SW 1271 (cell line): ENCODE measurements at places on chromosomes 16 and 17.
A peak's percentile ranks its signal among the peaks of the same experiment; 100 is the strongest.

DNA sequence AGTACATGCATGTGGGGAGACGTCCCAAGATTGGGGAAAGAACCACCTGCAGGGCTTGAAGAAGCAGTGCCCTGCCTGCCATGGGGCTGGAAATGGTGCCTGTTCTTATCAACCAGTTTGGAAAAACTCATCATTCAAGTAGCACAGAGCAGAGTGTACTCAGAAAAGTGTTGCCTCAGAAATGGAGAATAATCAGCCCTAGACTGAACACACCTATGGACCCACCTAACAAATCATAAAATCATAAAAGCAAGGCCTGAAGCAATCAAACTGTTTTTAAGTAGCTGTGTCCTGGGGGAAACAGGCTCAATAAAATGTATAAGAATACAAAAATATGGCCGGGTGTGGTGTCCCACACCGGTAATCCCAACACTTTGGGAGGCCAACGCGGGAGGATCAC lies 11.2 kb downstream of the QRICH2 start:
- no peak for DNase-seq

GRCh38 chr16:3256866-3257465 lies 533 bp upstream of the MEFV start:
- DNase-seq: no peak

- no peak for DNase-seq
Observed at GRCh38 chr17:67867591-67867990, 42.3 kb downstream of the BPTF start.

- DNase-seq: no peak
Observed at GRCh38 chr17:18928628-18929125, 23.3 kb upstream of the SLC5A10 start.

- no peak for DNase-seq
Observed at GRCh38 chr16:84932681-84933080, 78.7 kb downstream of the ZDHHC7 start.

GRCh38 chr17:42476411-42476810 lies 17.7 kb downstream of the ATP6V0A1 start:
- DNase-seq: no peak

GRCh38 chr16:66906916-66907836 lies 11.5 kb downstream of the CDH16 start:
- no peak for DNase-seq

DNA sequence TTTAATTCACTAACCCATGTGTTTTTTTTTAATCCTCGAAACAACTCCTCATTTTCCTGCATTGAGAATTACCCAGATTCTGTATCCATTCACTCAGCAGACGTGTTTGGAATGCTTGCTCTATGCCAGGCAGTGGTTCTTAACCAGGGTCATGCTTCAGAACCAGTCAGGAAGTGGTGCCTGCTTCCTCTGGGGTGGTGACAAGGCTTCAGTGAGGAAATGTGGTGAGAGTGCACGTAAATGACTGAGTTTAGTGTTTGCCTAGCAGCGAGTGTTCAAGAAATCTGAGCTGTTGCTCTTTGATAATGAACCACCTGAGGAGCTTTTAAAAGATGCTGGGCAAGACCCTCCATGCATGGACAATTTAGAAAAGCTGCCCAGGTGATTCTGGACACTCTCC lies 9.9 kb downstream of the ZFP90 start:
- no peak for DNase-seq

DNA sequence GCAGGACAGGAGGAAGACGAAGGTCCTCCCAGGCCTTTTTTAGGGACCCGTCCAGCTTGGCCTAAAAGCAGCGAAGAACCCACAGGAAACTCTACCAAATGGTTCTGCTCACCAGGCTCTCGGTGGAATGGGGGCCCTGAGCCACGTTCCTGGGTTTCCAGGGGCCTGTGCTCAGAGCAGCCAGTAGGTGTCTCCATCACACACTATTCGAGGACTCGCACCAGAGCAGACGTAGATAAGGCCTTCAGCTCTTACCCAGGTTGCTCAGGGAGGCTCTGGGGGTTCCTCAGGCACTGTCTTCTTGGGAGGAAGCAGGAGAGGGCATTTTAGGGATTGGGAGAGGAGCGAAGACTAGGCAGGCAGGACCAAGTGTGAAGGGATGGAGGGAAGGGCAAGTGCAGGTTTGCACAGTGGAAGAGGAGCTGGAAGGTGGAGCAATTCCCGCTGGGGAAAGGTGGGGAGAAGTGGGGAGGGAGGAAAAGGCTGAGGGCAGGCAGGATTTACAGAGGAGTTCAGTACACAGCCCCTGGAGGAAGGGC lies 157.1 kb downstream of the RGS9 start:
- peak; percentile 45 for DNase-seq

GRCh38 chr16:87635541-87636049 lies 33.3 kb downstream of the JPH3 start:
- DNase-seq: peak; percentile 60

GRCh38 chr17:31877911-31878702 lies 19.1 kb upstream of the COPRS start:
- no peak for DNase-seq

- no peak for DNase-seq
Observed at GRCh38 chr16:72952811-72953271, 95.1 kb downstream of the ZFHX3 start.

GRCh38 chr17:40950176-40950575 lies 12.7 kb upstream of the KRT23 start:
- DNase-seq: no peak

DNA sequence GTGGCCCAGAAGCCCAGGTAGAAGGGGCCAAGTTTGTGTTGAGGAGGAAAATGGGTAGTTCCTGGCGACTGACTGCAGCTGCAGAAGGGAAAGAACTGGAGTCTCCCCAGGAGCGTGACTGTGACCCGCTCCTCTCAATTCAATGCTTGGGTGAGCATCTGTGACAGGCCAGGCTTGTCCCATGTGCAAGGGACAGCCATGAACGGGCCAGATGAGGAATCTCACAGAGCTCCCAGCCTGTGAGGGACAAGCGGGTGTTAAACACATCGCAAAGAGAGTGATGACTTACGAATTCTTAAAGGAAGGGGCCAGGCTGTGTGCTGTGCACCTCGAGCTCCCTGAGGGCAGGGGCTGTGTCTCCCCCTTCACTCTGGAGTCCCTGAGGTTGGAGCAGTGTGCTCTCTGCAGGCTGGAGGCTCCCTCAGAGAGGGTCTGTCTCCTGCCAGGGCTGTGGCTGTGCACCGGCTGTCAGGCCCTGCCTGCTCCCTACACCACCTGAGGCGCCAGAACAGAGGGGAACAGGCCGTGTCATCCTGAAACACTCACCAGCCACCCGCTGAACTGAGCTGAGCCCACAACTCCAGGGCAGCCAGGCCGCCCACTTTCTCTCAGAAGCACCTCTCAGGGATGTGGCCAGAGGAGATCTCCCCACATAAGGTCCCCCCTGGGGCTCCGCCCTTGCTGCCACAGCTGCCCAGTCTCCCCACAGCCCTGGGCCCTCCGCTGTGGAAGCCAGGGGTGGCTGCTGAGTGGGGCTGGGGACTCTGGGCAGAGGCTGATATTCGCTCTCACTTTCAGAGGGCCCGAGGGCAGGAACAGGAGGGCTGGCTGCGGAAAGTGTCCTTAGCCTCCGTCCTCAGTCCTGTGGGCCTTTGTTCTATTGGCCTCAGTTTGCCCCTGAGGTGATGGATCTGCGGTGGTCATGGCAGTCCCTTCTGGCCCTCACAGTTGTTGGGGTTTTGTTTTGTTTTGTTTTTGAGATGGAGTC lies 25.7 kb upstream of the NXPH3 start:
- no peak for DNase-seq

DNA sequence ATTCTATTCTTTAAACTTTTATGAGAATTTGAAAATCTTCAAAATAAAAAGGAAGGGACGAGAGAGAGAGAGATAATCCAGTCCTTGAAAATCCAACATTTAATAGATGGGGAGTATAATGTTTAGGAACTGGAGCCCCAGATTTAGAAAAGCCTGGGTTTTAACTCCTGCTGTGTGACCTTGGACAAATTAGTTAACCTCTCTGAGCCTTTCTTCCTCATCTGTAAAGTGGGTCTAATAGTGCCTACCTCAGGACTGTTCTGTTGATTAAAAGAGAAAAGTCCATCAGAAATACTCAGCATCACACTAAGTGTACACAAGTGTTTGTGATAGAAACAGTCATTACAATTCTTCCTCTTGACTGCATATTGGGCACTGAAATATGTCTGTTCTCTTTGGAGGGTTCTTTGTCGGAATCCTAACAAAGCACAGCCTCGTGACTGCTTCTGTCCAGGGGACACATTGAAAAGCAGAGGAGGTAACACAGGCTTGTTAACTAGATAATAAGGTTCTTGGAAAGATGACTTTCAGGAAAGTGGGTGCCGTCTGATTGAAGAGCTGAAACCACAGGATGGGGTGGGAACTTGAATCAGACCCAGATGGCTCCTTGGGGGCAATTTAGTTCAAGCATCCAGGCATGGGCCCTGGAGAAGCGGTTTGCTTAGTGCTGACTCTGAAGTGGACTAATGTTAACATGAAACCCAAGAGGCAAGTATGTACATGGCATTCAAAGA lies 128.2 kb downstream of the CLEC16A start:
- no peak for DNase-seq

GRCh38 chr17:37220607-37220953 lies 155.2 kb upstream of the C17orf78 start:
- peak; percentile 17 for DNase-seq

GRCh38 chr17:75454193-75454592 lies 2.2 kb upstream of the TMEM94 start:
- no peak for DNase-seq

GRCh38 chr16:14609716-14610115 lies 20.3 kb downstream of the PARN start:
- no peak for DNase-seq

DNA sequence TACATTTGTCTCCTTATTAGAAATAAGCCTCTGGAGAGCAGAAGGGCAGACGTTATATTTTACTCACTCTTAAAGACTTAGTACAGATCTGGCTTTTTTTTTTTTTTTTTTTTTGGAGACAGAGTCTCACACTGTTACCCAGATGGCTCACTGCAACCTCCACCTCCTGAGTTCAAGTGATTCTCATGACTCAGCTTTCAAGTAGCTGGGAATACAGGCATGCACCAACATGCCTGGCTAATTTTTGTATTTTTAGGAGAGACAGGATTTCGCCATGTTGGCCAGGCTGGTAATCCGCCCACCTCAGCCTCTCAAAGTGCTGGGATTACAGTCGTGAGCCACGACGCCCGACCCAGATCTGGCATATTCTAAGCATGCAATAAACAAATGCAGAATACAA lies 36.4 kb upstream of the TMEM97 start:
- DNase-seq: no peak

DNA sequence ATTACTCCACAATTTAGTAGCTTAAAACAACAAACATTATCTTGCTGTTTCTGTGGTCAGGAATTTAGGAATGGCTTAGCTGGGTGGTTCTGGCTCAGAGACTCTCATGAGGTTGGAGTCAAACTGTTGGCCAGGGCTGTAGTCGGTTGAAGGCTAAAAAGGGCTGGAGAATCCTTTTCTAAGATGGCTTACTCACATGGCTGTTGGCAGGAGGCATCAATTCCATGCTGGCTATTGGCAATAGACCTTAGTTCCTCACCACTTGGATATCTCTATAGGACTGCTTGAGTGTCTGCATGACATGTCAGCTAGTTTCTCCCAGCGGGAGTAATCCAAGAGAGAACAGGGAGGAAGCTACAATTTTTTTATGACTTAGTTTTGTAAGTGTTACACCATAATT lies 6.6 kb upstream of the EFCAB13 start:
- DNase-seq: no peak

GRCh38 chr17:14330492-14330962 lies 29.6 kb downstream of the HS3ST3B1 start:
- no peak for DNase-seq

DNA sequence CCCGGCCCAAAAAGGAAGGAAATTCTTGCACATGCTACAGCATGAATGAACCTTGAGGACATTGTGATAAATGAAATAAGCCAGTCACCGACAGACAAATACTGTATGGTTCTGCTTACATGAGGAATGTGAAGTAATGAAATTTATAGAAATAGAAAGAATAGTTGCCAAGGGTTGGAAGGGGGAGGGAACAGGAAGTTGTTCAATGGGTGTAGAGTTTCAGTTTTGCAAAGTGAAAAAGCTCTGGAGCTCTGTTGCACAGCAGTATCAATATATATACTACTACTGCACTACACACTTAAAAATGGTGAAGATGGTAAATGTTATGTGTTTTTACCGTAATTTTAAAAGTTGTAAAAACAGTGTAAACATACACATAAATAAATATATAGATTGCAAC lies 43.7 kb downstream of the PKD1L3 start:
- no peak for DNase-seq

DNA sequence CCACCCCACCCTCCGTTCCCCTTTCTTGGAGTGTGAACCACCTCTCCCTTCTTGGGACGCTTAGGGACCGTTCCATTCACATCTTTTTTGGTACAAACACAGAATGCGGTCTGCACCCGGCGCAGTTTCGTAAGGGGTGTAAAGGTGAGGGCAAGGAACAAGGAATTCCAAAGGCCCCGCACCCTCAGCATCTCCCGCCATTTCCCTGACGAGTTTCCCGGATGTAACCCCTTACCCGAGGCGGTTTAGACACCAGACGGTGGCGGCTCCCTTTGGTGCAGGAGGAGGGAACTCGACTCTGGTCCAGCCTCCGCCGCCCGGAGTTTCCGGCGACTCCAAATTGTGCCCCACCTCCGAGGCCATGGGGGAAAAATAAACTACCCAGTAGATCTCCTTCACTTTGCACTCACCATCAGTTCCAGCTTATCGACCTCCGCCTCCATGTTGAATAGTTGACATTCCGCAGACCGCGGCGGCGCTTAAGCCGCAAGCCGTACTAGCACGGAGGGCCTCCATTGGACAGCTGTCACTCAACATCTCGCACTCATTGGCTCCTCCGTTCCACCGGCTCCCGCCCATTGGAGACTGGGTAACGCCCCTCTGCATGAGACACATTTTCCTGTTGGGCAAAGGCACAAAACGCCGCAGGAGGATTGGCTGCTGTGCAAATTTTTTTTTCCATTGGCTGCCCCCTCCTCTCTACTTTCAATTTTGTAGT lies at the start of gene SKA2:
TSS of gene SKA2 (minus strand) at position 466 of the 718 bp plus-strand sequence. CDS start at position 443, 23 bp downstream.
- DNase-seq: peak; percentile 100

- no peak for DNase-seq
Observed at GRCh38 chr16:65869261-65869660, 497.2 kb upstream of the CDH5 start.

DNA sequence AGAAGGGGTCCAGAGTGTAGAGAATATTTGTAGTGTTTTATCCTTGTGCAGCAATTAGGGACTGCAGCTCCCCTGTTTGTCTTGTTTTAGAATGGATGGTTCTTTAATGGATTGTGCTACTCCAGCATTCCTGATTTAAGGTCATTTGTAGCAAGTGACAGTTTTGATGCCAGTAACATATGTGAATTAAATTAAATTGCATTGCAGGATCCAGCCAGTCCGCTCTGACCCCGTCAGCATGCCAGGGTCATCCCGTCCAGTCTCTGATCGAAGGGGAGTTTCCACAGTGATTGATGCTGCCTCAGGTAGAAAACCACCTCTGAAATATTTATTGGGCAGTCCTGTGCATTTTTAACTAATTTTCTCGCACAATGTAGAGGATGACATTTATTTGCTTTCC lies 315.4 kb upstream of the TBX2 start:
- DNase-seq: no peak
